ENCODE measurements at places on chromosomes 11 and 22.

DNA sequence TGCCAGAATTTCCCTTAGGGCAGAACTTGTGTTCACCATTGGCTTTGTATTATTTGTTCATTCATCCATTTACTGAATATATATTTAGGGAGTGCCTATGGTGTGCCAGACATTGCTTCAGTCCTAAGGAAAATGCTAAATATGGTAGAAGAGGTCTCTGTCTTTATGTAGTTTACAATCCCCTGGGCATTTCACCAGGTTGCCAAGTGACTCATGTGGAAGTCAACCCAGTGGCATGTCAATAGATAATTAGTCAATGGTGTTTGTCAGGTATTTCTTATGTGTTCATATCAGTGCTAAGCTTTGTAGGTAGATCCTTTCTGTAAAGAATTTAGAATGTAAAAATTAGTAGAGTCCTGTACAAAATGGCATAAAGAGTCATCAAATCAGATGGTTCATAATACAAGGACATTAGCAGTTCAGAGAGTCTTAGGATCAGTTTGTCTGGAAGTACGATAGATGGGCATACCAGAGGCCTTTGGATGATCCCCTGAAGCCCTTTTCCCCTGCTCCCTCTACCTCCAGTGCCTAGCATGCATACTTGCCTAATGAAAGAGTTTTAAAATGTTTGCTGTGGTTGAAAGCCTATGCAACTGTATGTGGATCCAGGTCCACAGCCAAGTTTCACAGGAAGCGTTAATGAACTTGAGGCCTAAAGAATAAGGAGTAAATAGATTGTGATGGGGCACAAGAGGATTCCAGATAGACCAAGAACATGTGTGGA lies 58.5 kb upstream of the SESN3 start:
- DNase-seq, result no peak

DNA sequence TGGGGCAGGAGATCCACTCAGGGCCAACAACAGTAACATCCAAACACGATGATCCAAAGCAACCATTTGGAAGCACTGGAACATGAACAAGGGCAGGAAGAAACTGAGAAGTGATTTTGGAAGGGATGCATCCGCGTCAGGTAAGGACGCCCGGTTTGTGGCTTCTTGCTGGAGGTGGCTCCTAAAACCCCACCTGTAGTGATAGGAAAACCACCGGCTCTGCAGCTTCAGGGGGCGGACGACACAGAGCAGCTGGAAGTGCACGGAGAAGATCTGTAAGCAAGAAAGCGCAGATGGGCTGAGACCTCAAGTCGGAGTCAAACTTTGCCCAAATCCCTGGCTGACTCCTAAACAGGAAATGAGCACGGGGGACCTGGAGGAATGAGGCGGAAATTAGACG lies 1066.1 kb downstream of the BRD1 start:
- no peak for DNase-seq

DNA sequence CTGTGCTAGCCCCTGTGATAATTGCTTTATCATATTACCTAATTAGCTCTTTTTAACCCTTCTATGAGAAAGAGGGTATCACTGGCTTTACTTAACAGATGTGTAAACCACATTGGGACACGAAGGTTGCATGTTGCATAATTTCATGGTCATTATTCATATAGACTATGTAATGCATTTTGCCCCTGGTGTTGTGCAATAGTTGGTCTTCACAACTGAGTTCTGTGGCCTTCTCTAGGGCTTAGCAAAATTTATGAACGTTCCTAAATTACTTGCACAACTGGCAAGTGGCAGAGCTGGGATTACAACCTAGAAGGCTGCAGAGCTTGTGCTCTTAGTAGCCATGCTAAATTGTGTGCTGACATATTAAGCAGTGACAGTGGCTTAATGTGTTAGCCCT lies 34.6 kb upstream of the PDGFD start:
- no peak for DNase-seq

GRCh38 chr11:78432956-78433355 lies 15.3 kb upstream of the GAB2 start:
- no peak for DNase-seq

DNA sequence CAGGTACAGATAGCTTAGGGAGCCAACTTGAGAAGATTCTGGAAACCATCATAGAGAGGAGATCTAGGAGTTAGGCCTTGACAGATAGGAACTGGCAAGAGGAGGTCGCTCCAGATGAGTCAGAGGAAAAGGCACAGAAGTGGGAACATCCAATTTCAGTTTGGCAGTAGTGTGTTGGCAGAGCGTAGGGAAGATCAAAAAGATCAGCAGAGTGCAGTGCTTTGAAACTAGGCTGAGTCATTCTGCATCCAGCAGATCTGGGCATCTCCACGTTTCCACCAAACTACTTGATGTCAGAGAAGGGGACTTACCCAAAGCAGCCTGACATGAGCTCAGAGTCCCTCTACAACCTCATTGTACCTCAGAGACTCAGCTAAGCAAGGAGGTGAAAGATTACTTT lies 58.5 kb downstream of the GAB4 start:
- DNase-seq, result no peak

GRCh38 chr11:12693479-12694182 lies 19.4 kb downstream of the TEAD1 start:
- peak; percentile 81 for DNase-seq

- peak; percentile 35 for DNase-seq
Measured at GRCh38 chr22:36328635-36329253, 59.0 kb downstream of the MYH9 start.

DNA sequence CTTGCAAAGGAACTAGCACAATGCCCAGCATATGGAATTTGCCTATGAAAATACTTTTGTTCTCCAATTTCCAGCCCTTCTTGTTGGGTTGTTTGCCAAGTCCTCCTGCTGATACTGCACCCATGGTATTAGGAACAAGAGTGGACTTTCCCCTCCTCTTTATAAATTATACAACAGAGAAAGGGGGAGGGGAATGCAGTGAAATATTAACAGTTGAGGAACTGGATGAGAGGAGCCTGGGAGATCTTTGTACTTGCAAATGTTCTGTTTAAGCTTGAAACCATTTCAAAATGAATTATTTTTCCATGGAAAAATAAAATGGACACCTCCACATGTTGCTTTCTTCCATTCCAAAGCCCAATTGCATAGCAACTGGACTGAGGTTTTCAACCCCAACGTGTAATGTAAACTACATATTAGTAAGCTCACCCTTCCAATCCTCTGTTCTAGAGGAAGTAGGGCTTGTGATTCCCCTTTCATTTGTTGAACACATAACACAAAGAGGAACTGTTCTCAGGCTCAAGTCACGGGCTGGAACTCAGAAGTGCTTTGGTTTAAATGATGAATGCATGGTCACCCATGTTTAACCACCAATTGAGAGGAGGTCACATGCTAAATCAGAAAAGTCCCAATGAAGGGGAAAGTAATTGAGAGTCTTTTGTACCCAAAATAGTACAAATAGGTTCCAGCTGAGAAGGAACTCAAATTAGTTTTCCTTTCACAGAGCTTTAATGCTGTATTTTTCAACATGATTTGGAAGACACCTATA lies 66.2 kb upstream of the ZC3H12C start:
- no peak for DNase-seq

- DNase-seq, result no peak
Measured at GRCh38 chr22:31569126-31569525, 72.8 kb downstream of the SFI1 start.

- DNase-seq, result no peak
Measured at GRCh38 chr11:107017104-107017432, 1.2 kb downstream of the GUCY1A2 start.

DNA sequence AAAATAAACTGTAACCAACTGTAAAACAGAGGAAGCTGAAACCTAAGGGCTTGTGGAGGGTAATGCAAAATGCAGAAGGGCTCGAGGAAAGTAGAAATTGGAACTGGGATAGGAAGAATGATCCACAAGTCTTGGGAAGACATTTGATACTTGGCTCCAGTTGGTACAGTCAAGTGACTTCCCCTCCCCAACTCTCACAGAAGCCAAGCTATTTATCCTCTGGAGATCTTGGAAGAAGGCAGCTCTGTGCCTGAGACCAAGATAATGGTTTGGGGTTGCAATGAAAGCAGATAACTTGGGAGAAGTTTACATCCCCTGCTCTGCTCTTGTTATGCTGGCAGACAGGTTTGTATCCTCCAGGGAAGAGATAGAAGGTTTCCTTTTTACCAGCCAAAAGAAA lies 198.9 kb upstream of the ZC3H12C start:
- no peak for DNase-seq

DNA sequence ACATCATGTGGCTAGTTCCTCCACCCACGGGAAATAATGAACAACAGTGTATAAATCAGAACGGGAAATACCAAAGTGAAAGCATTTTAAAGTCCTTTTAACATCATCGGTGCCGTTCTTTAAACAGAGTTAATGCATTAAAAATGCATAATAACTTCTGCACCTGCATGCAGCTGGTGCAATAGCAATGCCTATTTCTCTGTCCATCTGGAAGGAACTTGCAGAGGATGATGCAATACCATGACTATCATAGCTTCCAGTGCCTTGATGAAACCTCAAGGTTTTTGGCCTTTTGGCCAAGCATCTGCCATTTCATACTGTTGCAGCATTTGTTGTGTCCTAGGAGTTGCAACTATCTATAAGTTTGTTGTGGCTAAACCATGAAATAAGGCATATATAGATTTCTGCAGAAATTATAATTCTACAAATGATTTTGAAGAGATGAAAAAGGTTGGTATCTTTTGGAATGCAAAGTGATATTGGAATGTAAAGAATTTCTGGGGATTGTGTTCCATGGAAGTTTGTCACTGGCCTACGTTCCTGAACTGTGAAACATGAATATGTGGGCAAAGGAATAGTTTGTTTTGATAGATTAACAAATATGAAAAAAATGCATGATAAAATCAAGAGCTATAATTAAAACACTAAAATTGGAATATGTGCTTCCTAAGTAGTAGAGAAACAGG lies 9.8 kb upstream of the EIF3F start:
- peak; percentile 51 for DNase-seq

DNA sequence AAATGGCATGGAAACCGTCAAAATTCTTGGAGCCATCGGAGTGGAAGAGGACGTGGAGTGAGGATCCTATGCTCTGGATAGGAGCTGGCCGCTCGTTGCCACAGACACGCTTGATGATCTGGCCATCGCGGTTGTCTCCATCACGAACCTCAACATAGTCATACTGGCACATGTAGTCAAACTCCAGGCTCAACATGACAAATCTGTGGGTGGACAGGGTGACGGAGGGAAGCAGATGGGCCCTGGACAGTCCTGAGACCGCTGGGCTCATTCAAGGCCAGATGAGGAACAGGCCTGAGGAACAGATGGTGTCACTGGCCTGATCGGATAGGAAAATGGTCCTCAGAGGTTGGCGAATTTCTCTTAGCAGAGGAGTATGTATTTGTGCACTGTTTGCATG lies 51.3 kb upstream of the SLC1A2 start:
- no peak for DNase-seq

DNA sequence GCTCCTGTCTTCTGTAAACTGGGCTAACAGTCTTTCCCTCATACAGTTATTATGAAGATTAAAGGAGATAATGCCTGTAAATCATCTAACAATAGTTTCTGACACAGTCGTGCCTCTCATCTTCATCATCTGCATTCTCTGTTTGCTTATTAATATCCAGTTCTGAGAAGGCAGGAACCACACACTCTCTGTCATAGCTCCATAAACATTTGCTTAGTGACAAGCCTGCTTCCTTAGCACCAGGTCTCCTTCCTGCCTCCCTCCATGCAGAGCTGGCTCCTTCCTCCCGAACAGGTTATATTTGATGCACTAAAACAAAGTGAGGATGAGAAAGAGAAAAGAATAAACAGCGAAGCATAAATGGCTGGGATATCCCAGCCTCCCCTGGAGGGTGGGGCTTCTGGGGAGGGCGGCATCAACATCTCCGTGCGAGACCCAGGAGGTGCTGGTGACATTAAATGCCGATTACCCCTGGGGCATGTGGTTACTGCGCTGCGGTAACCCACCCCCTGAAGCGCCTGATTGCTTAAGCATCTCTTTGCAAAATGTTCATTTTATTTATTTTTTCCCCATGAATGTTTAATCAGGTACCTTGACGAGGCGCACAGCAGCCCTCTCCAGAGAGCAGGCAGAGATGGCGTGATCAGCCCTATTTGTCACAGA lies 404.9 kb downstream of the NXPE2 start:
- no peak for DNase-seq

DNA sequence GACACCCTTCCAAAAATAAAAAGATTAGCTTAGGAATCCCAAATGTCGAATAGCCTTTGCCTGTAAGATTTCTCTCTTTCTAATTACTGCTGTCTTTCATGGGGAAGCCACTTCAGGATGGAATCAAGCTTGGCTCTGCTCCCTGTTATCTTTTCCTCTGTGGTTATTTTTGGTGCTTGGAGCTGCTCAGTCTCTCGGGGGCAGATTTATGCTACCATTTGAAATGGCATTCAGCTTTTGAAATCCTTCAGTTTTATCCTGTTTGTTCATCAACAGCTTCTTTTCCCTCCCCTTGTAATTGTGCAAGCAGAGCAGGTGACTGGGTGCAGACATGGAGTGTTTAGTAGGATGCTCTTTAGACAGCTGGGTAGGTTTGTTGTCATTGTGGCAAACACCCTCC lies 111.0 kb downstream of the DBX1 start:
- no peak for DNase-seq

DNA sequence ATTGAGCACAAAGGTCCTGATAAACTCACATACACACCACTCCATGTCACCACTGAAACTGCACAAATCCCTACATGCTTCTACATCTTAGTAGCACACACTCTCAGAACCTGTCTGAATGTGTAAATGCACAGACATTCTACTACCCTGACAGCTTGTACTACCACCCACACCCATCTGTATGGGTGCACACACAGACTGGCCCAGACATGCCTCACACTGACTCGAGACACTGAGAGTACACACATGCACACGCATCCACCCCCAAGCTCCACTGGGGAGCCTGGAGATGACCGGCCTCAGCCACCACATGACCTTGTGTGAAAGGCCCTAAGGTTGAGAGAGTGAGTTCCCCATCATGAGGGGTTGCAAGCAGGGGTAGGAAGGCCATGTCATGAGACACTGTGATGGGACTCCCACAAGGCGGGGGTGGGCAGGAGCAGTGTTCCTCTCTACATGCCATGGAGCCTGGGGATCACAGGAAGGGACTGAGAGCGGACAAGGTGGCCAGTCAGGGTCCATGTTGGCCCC lies 28.1 kb downstream of the ARAP1 start:
- DNase-seq, result no peak

- DNase-seq, result no peak
Measured at GRCh38 chr11:47669856-47670255, 27.5 kb upstream of the MTCH2 start.

Measured in SW 1271 (cell line).